Stimulated activated CD8-positive, alpha-beta memory T cell treated with anti-CD3 and anti-CD28 coated beads, Interleukin-7, amount 100 ng/mL, for 4 hours (primary cell): ENCODE measurements at places on chromosomes 1 and 21.

DNA sequence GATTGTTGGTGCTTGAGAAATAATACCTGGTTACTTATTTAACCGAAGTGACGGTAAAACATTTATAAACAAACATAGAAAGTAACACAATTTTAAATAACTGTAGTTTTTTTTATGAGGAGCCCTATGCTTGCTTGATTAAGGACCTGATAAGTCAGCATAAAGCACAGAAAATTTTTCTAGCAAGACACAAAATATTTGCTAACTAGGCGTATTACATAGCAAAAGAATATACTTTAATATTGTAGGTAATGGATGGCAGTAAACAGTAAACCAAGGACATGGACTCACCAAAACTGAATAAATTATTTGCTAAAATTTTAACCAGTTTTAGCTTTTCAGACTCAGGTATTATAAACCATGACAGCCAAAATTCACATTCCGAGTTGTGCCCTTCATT lies 90.9 kb downstream of the MAST2 start:
- no peak for DNase-seq

- no peak for DNase-seq
Measured at GRCh38 chr21:44966135-44967081, 26.6 kb downstream of the SLX9 start.

DNA sequence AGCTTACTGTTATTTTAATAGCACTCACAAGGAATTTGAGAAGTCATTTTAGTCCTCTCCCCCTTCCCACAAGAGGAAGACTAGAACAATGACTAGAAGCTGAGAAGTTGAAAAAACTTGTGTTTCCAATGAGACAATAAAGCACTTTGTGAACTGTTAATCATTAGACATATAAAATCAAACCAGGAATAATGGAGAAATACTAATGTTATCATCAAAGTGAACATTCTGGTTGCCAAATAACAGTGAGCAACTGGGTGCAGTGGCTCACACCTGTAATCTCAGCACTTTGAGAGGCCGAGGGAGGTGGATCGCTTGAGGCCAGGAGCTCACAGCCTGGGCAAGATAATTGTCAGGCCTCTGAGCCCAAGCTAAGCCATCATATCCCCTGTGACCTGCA lies 54.0 kb upstream of the RASAL2 start:
- no peak for DNase-seq

GRCh38 chr1:33276573-33277298 lies 20.4 kb downstream of the ZNF362 start:
- DNase-seq, result no peak

DNA sequence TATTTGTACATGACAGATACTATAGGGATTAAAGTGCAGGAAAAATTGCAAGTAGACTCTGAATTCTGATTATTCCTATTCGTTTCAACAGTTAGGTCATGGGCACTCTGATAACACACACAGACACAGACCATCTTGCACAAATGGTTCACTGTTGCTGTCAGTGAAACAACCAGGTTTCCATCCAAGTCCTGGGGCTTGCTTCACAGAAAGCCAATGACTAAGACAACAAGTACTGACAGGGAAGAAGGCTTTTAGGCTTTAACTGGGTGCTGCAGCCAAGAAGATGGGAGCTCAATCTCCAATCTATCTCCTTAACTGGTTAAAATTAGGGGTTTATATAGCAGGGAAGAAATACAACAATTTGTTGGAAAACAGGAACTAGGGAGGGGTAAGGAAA lies 57.6 kb downstream of the RIMS3 start:
- DNase-seq, result no peak

DNA sequence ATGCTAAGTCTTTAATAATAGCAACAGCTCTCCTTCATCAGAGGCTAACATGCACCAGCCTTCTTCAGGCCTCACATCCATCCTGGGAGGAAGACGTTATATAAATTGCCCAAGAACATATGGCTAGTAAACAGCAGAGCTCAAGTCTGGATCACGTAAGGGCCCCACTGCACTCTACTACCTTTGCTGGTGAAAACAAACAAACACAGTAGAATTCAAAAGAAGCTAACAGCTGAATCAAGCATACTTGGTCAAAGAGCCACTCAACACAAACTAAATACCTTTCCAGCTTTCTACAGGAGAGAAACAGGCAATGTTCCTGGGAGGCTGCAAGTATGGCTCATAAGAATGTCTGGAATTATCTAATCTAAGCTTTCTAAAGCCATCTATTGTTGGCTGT lies 66.0 kb downstream of the WLS start:
- no peak for DNase-seq

DNA sequence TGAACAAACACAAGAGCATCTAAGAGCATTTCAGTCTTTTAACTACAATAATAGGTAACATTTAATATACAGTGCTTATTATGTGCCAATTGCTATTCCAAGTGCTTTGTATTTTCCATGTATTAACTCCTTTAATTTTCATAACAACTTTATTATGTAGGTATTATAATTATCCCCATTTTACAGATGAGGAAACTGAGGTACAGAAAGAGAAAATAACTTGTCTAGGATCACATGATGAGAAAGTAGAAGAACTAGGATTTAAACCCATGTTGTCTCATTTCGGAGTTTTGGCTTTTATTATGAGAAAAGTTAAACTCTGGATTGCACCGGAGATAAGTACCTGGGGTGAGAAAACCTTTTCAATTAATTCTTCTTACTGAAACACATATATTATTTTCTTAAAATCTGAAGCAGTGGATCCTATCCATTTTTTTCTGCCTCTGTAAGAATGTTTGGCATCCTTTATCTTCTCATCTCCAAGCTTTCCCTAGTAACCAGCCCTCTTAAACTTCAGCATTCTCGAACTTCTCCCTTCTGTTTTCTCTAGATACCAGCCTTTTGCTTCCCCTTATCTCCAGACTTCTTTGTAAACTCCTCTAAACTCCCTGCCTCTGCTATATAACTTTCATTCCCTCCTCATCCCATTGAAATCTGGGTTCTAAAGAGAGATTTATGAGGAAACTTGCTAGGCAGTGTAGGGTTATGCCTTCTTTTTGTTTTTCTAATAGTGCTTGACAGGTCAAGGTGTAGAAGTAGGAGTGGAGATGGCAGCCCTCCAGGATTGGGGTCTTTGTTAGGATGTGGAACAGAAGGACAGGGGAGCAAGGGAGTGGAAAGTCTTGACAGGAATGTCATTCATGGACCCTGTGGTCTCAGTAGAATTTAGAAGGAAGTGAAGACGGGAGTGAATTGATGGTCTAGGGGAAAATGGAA lies 28.3 kb downstream of the POU2F1 start:
- no peak for DNase-seq

DNA sequence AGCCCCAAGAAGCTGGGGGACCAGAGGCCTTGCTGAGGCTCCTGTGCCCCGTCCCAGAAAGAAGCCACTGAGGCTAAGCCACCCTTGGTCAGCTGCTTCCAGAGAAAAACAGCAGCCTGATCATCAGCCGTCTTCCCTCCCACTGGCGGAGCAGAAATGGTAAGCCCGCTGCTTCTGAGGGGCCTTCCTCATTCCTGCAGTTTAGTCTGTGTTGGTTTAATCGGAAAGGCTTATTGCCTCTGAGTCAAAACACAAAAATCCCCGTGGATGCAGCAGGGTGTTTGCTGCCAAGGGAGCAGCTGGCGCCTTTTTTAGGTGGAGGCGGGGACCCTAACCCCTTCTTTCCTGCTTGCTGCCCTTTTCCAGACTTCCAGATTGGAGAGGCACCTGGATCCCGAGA lies 33.9 kb downstream of the SPSB1 start:
- no peak for DNase-seq

DNA sequence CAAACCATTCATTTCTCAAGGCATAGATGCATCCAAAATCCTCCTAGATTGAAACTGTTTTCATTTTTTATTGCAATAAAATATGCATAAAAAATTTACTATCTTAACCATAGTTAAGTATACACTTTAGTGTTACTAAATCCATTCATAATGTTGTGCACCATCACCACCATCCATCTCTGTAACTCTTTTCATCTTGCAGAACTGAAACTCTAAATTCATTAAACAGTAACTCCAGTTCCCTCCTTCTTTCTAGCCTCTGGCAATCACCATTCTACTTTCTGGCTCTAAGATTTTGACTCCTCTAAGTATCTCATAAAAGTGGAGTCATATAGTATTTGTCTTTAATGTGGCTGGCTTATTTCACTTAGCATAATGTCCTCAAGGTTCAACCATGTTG lies 236.8 kb downstream of the SMYD3 start:
- no peak for DNase-seq

DNA sequence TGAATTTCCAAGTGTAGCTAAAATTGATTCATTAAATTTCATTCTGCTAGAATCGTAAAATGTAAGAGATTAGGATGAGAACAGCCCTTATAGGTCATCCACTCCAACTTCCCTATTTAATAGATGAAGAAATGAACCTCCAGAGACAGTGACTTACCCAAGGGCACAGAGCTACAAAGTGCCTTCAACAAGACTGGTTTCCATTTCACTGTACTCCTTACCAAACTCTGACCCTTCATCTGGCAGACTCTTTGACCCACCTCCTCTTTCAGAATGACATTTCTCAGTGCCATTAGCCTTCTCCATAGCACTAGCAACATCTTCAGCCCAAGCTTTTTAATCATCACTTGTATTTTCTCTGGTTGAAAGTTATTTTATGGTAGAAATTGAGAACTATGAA lies 161.3 kb downstream of the NEK7 start:
- no peak for DNase-seq

DNA sequence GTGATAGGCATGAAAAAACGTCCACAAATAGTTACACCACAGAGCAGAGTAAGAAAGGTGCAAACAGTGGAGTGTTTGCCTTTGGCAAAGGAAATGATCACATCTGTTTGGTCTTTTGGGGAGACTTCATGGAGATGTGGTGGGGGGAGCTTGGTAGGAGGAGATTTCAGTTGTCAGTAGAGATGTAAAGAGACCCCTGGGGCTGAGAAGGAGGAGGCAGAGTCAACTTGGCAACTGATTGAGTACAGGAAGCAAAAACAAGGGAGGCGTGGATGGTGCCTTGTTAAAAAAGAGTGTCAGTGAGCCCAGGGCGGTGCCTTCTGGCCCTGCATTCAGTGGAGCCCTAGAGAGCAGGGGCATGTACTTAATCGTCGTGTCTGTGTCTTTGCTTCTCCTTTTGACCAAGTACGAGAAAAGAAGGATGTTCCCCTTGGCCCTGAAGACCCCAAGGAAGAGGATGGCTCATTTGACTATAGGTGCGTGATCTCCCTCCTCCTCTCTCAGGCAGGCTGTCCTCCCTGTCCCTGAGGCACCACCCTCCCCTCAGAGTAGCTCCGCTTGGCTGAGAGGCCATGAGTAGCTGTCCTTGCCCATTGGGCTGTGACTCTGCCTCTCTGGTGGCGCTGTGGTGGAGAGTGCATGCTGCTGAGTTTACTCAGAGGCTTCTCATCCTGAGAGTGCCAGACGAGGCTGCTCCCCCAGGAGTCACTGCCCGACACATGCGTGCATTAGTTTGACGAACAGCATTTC lies 30.4 kb upstream of the CNTN2 start:
- no peak for DNase-seq

DNA sequence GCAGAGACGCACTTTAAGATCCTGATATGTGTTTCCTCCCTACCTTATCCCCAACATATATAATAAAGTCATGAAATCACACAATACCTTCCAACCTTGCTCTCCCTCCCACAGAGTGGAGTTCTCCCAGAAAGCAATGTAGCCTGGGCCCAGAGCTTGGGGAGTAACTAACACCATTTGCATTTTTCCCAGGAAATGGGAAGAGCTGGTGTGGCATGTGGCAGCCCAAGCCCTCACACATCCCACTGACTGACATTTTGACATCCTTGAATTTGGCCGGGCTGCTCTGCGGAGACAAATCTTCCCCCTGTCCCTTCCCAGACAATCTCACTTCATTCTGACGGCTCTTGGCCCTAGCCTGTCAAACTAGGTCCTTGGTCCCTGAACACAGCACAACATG lies 37.0 kb upstream of the ATP2B4 start:
- no peak for DNase-seq
